Large intestine (tissue), 12 donors: ENCODE measurements at places on chromosomes 11 and 22.

- no peak for DNase-seq
Observed at GRCh38 chr11:125256541-125257189, 92.1 kb downstream of the PKNOX2 start.

DNA sequence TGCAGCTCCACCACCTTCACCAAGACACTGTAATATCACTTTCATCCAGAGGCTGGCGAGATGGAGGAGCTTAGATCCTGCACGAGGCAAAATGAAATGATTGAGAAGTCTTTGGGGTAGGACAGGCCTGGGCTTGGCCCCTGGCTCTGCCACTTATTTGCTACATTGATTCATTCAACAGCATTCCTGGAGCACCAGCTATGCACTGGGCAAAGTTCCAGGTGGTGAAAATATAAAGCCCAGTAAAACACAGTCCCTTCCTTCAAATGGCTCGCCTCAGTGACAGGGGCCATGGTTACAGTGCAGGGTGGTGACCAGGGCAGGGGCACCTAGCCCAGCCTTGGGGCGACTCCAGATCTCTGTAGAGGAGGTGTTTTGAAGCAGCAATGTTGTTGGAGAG lies 19.7 kb downstream of the ALX4 start:
- no peak for DNase-seq

DNA sequence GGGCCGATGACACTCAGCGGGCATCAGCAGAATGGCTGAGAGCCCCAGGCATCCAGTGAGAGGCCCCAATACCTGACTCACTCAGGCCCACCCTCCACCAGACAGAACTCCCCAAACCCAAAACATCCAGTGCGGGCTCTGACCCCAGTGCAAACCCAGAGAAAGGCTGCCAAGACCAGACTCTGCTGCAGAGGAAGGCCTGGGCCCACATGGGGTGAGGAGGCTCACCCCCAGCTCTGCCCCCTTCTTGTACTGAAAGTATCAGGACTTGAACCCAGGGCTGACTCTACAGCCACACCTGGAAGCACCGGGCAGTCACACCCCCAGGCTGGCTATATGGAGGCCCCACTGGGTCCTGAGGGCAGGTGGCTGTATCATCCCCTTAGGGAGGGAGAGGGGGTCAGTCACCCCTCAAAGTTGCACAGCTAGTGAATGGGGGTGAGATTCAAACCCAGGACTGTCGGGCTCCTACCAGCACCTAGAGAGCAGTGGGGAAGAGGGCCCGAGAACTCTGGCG lies 49.3 kb downstream of the IGLL1 start:
- DNase-seq = no peak

DNA sequence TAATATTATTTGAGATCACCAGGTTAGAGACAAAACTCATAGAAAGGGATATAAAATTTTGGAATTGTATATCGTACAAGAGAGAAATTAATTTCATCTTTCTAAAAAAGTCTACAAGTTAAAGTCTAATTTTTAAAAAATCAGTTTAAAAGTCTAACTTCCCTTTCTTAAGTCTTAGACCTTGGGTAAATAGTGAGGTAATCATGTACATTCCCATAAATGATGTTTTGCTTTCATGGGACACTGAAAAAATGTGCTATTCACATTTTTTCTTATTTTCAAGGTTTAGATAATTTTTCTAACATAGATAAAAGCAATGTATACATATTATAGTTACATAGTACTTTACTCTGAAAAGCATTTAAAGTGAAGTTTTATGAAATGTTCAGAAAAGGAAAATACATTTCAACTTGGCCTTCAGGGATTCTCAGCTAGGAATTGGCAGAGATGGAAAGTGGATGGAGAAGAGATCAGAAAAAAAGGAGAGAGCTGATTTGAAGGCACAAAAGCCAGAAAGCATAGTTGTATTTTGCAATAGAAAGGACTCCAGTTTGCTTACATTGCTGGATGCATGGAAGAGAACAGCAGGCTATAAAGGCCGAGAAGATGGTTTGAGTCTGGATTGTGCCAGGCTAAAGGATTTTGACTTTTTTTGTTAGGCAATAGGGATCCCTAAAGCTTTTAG lies 194.0 kb downstream of the CASP12 start:
- DNase-seq = no peak

DNA sequence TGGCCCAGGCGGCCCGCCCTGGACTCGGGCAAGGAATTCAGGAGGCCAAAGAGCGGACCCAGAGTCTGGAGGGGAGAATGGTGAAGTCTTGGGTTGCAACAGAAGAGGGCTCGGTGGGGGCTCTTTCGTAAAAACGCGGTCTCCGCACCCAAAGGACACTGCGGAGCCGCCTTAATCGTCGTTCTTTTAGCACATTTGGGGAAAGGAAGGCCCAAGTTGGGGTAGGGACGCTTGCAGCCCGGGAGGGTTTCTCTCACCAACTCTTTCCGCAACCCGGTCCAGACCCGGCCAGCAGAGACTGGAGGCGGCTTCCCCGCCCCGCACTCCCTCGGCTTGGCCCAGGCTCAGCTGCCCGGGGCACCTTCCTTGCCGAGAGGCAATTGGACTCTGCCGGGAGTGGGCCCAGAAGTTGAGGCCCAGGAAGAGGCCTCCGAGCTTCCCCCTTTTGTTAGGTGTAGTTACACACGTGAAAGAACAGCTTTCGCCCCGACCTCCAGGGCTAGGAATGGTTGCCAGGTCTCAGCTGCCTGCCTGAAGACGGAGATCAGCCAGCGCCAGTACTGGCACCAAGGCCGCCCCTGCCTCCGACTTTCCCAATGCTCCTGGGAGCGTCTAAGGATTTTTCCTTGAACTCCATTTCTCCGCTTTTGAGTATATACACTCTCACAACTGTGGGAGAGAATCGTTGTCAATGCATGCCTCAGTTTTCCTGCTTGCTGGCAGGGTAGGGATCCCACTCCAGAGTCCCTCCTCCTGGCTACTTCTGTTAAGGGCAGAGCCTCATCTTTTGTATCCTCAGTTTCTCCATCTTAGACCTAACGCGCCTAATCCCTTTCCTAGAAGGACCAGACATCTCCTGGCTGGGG lies 3.7 kb downstream of the ALX4 start:
- DNase-seq = peak; percentile 29

DNA sequence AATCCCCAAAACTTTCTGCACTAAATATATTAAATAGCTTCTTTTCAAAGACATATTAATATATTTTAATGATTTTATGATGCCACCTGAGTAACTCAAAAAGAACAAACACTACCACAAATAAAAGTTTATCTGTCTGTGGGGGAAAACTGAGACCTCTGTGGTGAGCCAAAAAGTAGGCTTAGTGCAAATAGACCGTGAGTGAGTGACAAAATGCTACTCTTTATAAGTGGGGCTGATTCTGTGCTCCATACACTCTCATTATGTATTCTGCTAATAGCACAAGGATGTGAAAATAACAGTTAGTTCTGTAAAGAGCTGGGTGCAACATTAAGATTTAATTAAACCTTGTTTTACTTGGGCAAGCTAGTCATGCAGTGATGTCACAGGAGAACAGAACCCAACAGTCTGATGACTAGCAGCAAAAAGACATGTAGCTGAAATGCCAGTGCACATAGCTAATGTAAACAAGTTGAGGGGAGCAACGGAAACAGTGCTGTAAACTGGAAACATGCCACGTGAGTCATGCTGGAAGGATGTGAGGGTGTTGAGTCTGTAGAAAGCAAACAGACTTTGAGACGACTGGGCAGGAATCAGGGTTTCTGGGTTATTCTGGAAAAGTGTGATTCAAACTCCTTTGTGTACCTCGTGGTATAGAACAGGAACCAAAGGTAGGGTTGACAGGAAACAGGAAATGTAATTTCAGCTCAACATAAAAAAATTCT lies 1130.4 kb downstream of the LRRC4C start:
- DNase-seq = peak; percentile 69

DNA sequence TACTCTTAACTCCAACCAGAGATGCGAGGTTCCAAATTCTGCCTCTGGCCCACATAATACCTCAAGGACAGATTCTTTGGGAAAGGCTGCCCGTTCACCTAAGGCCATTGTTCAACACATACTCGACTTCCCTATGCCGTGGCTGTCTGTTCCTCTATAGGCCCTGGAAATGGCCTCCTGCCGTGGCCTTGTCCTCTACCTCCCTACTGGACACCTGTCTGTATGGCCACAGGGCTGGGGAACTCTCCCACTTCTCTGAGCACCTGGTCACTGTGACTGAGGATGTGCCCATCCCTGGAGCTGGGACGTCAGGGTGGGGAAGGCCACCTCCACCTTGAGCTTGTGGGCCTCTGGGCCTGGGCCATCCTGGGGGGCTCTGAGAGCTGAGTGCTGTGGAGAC lies 340.5 kb upstream of the B3GAT1 start:
- no peak for DNase-seq

DNA sequence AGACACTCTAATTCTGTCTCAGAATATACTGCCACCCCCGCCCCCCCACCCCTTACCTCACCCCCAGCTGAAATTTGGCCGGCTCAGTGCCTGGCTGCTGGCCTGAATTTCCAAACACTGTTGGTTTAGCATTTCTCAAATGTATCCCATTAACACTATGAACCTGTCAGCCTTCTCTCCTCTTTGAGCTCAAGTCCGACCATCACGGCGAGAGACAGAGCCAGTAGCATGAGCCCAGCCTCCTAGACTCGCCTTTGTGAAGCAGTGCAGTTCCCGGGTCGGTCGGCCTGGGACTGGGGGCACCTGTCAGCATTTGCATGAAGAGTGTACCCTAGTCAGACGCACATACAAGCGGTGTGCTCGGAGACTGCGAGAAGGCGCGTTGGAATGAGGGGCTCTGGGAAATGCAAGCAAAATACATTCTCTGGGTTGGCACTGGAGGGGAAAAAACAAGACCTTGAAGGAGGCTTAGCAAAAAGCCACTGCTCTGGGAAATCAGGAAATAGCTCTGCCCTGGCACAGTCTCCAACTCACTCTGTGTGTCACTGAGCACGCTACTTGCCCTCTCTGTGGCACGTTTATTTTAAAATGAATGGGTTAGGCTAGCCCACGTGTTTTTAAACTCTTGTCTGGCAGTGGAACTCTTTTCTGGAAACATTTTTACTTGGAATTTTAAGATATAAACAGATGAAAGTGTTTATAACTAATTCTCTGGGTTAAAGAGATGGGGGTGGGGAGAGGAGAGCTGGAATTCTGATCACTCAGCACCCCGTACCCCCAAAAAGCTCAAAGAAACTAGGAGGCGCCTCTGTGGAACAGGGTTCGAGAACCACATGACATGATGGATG lies 108.3 kb downstream of the TIMP3 start:
- no peak for DNase-seq

DNA sequence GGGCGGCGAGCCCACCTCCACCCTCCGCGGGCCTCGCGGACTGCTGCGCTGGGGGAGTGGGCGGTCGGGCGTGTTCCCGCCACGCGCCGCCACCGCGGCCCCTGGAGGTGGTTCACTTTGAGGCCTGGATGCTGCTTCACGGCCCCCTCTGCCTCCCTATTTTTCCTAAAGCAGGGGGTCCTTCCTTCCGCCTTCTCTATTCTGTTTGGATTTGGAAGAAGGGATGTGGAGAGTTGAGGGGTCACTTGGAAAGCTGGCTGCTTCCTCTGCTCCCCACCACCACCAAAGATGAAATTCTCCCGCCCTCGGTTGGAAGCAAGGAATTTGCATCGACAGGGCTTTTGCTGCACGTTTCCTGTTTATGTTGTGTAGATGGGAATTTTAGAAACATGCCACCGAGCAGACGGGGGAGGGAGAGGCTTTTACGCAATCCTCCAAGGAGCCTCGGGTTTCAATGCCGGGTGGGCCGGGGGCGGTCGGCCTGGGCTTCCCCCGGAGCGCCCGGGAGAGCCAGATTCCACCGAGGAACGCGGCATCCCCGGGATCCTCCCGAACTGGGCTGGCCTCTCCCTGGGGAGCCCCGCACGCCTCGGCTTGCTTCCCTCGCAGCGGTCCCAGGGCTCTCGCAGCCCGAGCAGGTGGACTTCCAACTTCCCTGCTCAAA lies 403 bp upstream of the SBF2 start:
- no peak for DNase-seq

DNA sequence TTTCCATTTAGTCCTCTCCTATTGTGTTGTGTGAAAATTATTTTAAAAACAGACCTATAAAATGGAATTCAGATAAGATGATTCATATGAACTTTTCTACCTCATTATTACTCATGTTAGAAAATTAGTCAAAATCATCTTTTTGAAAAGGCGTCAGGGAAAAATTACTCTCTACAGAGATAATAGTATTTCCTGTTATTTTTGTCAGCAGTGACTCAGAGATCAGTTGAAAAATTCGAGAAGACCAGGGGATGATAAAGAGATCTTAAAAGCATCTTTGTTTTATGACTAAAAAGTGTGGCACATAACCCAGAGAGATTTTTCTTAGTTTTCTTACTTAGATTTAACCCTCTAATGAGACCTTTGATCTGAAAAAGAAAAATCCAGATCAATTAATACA lies 157.9 kb upstream of the CARD18 start:
- no peak for DNase-seq

DNA sequence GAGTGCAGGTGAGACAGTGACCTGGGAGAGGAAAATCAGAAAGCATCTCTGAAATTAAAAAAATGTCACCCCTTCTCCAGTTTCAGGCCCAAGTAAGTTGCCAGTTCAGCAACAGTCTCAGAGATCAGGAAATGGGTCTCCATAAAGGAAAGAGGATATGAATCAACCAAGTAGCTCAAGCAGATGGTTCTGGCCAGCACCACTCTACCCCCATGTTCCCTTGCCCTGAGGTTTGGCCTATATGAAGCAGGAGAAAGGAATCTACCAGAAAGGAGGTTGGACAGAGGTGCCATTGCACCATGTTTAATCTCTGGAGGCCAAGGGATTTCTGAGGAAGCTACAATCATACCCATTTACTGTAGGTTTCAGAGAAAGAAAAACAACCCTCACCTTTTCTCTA lies 7.7 kb downstream of the FZD4 start:
- DNase-seq = no peak

DNA sequence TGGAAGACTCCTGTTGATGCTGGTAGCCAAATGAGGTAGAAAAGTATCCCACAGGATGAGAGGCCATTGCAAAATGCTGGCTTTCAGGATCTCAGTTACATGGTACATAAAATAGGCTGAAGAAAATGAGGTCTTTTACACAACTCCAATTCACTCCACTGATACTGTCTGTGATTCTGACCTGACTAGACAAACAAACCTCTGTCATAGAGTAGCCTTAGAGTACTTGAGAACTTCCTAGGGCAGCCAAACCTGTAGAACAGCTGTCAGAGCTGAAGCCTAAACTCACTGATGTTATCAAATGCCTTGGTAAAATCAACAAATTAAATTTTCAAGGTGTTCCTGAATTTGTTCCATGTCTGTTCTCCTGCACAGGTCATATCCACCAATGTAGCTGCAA lies 26.2 kb upstream of the POGLUT3 start:
- DNase-seq = no peak
